ENCODE measurements at places on chromosomes 3 and 15.

GRCh38 chr3:43391621-43392020 is 105.3 kb downstream of the SNRK start:
- DNase-seq, result no peak

GRCh38 chr3:58899159-58899952 is 150.5 kb downstream of the CFAP20DC start:
- no peak for DNase-seq

DNA sequence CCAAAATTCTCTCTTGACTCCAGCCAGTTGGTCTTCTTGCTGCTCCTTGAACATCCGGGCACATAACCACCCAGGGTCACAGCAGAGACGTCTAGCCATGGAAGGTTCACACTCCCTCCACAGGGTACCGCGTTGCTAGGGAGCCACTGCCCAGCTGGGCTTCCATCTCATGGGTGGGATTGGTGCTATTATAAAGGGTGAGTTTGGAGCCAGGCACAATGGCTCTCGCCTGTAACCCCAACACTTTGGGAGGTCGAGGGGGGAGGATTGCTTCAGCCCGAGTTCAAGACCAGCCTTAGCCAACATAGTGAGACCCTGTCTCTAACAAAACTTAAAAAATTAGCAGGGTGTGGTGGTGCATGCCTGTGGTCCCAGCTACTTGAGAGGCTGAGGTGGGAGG is 17.5 kb upstream of the SKOR1 start:
- no peak for DNase-seq

- DNase-seq, result no peak
Measured at GRCh38 chr15:89089316-89090230, 1.3 kb downstream of the ABHD2 start.

DNA sequence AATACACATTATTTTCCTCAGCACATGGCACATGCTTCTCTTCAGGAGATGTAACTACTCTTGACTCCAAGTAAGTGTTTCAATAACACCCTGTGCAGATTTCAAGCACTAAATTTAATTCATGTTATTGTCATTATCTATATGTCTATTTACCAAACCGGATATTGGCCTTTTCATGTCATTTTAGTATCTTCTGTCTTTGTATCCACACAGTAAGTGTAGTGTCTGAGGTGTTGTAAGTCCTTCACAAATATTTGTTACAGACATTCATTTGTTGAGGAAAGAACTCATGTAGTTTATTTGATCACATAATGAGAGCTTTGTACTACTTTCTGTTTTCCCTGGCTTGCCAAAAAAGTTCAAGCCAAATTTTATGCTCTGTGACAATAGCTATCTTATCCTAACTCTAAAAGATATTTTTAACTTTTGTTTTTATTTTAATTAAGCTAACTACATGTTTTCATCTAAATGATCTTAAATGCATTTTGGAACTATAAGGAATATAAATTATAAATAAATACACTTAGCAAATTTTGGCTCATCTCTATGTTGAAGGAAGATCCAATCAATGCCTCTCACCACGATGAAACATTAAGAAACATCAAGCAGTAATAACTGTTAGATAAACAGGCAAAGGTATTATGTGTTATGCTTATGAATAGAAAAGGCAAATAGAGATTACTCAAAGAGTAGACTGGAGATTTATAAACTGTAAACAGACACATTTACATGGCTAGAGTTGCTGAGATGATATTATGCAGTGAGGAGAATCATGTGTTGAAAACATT is 48.3 kb downstream of the SPTSSB start:
- DNase-seq, result no peak

DNA sequence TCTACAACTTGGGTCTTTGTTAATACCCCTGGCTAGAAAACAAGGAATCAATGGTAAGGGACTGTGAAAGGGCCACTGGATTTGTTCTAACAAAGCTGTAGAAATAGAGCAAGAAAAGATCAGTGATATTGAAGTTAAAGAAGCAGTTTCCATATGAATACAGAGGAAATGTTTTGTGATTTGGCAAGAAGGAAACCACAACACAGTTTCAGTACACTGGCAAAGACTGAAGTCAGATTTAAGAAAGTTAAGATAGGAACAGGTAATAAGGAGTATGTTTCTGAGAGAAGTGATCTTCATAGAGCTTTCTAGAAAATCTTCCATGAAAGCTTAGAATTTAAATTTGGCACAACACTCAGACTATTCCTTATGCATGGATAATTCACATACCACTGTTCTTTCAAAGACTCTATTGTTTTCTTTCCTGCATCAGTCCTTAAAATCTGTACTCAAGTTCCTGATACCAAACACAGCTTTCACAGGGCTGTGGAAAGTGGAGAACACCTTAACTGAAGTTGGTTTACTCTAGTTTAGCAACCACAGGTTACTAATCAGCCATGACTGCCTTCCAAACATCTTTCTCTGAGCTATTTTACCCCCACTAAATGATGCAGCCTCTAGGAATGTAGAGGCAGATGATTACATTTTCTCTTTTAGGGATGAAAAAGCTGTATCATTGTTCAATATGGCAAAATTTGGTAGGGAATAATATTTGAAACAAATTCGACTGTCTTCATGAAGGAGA is 32.4 kb upstream of the ALCAM start:
- peak; percentile 21 for DNase-seq
